Activated naive CD4-positive, alpha-beta T cell (primary cell): ENCODE measurements at places on chromosomes 2 and 18.

DNA sequence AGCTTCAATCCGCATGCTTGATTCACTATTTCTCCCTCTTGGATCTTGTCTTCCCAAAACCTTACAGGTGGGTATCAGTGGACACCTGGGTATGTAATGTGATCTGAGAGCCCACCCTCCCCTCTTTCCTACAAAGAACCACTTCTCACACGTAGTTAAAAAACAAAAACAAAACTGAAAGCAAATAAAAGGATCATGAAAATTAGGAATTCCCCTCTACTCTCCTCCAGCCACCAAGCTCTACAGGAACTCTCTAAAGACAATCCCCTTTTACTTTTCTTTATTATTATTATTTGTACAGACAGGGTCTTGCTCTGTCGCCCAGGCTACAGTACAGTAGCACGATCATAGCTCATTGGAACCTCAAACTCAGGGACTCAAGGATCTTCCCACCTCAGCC, 40.8 kb upstream of the MYO1B start:
- no peak for DNase-seq

DNA sequence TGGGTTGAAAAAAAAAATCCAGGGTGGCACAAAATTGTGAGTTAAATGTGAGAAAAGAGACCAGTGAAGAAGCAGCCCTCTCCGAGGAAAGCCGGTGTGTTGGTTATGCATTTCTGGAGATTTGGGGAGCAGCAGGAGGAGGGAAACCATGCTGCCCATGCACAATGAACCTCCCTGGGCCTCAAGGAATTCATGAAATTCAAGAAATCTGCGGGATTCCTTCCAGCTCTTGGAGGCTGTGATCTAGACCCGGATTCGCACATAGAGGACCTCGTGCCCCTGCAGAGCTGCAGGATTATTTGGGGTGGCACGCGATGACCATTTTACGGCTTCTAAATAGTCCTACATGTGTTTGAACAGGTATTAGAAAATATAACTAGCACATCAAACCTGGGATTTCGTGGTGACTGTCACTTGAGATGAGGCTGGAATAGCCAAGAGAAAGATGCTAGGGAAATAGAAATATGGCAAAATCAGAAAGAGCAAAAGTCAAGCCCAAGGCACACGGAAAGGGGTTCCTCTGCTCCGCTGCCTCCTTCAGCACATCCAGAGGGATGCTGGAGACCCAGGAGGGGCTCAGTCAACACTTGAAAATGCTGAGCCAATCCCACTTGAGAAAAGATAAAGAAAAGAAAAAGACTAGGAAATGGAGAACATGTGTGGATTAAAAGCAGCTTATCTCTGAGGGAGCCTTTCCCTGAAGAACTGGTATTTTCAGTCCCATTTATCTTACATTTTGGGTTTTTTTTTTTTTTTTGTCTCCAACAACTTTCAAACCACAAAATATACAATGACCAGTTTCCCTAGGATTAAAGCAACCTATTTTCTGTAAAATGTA, 22.0 kb downstream of the KCTD1 start:
- no peak for DNase-seq

DNA sequence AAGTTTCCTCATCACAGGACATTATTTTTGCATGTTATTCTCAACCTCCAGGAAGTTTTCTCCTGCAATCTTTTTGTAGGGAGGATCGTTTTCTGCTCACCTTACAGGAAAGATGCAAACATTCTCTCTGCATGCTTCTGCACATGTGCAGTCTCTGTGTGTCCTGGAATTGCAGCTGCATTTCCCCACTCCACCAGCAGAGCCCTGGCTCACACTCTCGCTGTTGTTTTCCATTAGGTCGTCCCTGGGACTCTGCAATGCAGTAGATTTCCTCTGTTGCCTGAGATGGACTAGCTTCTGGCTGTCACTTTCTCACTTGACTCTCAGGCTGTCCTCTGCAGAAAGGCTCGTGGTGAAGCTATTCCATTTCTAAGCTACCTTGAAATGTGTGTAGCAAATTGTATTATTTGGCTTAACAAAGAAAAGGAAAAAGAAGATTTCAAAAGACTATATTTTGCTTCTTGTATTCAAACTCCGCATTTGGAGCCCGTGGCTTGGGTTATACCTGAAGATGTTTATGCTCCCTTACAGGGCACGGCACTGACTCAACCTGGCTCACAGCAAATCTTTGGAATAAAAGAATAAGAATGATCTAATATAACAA, 346.7 kb downstream of the RAD51AP2 start:
- DNase-seq = no peak

DNA sequence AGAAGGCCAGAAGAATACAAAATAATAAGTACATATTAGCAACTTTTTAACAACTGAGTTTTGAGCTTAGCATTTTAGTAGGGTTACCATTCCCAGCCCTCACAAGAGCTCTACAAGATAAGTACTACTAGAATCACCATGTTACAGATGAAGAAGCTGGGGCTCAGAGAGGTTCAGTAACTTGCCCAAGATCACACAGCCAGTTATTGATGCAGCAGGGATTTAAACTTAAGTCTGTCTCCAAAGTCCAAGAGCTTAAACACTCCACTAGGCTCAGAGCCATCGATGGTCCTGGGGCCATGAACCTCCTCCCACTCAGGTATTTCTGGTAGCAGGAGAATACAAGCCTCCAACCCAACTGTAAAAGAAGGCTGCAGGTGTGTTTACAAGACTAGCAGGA, 30.8 kb downstream of the TNS1 start:
- no peak for DNase-seq

DNA sequence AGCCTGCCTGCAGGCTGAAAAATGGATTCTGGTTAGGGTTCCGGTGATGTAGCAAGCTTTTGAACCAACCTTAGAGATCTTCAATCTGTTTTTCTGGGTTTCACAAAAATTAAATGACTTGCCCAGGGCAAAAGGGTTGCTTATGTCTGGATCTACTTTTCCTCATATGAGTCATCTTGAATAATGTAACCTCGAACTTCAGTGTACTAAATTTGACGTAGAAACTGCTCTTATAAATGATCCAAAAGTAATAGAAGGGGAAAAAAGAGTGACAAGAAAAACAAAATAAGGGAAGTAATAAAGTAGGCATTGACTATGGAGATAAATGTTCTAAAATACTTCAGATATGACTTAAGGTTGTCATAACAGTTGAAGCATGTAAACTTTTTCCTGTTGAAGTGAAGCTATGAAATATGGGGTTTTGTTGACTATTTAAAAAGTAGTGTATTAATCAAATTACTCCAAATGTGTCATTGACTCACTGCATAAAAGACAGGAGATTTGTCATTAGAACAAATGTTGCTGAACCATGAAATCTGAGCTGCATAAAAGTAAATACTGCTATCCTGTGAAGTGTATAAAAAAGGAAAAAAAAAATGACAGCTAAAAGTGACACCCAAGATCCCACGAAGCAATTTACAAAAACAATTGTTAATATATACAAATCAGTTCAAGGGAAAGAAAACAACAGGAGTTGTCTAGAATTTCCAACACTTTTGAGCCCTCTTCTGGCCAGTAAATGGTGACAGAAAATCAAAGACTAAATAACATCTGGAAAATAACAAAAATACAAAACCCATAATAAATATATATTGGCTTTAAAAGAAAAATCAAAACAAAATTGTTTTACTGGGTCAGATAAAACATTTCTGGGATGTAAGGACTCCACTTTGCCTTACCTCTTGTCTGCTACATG, 103.6 kb upstream of the SERPINE2 start:
- DNase-seq = no peak

DNA sequence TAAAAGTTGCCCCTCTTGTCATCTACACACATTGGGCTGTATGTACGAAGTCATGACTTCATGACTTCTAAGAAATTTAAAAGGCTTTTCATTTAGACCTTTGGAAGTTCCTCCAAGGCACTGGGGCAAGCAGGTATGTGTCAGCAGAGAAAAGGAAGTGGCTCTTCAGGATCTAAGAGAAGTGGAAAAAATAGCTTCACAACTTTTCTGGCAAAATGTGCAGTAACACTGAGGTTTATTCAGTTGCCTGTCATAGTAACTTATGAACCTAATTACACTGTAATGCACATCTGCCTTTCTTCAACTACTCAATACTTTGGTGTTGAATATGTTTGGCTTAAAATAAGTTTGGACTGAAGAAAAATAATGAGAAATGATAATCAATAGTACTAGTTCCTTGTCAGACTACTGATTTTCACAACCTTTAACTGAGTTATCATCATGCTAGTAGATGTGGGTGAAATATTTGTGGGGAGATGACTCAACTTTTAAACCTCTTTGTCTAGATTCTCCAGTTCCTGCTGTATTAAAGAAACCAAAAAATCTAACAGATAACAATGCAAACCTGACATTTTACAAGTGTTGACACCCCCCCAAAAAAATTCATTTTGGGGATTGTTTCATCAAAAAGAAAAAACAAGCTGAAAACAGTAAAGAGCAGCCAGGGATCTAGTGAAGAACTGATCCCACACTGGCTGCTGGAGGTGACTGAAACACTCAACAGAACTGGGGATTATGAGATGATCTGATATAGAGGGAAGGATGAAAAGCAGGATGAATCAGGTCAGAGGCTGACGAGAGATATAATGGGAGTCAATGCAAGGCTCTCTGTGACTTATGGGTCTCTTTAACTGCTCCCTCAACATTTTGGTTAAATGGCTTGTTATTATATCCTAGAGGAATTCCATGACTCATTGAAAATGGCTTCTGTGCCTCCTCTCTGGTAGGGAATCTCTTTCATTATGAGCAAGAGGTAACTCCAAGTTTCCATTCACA, 84.6 kb downstream of the COLEC12 start:
- no peak for DNase-seq

DNA sequence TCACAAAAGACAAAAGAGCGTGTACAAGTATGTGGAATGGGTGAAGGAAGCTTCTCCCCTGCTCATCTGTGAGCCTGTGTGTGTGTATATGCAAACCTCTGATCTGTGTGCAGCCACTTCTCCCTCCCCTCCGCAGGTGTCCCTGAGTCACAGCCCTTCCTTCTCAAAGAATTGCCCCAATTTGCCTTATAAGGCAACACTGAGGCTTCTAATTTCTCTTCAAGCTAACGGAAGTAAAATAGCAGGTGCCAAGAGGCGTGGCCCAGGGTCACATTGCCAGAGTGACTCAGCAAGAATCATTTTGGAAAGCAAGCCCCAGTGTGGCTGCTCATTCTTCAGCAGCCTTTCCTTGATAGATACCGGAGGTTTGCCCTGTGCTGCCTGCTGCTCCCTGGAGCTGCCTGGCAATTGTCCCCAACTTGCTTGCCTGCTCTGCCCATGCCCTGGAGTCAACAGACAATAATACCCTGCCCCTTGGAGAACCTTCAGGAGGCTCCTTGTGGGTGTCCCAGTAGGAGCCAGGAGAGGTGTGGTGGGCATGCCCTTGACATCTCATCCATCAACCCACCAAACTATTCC, 37.3 kb upstream of the BMP10 start:
- DNase-seq = peak; percentile 8

DNA sequence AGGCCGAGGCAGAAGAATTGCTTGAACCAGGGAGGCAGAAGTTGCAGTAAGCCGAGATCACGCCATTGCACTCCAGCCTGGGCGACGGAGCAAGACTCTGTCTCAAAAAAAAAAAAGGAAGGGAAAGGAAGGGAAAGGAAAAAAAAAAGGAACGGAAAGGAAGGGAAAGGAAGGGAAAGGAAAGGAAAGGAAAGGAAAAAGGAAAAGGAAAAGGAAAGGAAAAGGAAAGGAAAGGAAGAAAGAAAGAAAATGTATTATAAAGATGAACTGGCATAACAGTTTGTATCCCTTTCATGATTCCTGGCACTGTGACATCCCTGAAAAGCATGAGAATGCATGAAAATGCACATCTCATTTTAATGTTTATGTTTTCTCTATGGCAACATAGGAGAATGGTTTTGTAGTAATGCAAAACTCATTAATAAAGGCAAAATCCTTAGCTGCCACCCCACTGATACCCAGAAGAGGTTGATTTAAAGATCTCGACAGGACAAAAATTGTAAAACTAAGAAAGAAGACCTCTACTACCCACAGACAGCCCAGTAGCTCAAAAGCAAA, 11.5 kb upstream of the MREG start:
- DNase-seq = no peak

DNA sequence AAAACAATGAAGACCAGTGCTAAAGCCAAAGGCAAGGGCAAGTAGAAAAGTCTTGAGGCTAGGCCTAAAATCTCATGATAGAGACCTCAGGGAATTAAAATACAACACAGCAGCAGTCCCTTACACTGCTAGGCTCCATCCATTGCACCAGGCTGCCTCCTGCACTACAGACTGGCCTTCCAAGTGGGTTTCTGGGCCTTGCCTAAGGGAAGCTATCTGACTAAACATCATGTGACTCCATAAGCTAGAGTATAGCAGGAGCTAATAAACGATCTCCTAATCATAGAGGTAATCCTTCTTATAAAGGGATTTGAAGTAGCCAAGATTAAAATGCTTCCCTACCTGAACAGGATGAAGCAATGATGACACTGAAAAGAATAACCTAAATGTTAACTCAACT, 77.6 kb upstream of the NFU1 start:
- DNase-seq = no peak

DNA sequence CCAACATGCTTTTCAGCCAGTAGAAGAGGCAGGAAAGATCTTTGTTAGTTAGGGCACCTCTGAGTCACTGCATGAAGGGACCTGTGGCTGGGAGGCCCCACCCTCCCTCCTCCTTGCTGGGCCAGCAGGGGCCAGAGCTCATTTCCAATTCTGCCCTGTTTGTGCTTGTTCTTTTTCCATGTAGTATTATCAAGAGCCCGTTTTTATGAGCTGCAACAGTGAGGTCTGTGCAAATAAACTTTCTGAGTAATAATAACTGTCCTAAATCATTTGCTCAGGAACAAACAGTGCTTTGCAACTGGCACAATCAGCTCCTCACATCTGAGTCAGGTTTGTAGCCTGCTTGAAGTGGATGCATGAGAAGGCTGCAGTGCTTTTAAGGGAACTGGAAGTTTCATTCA, 128.0 kb downstream of the ARL4C start:
- no peak for DNase-seq

DNA sequence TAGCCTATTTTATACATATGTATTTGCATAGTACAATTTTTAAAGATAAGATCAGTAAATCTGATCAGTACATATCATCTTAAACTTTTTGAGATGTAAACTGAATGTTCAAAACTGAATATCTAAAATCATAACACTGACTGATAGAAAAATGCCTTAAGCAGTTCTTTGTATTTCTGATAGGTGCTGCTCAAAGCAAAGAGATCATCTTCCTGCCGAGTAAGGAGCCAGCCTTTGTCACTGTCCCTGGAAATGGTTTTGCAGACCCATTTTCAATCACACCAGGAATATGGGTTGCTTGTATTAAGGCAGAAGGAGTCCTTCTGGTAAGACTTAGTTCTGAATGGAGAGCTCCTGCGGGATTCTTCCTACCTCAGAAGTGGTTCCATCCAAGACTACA, 135.0 kb downstream of the LAMA3 start:
- DNase-seq = no peak

DNA sequence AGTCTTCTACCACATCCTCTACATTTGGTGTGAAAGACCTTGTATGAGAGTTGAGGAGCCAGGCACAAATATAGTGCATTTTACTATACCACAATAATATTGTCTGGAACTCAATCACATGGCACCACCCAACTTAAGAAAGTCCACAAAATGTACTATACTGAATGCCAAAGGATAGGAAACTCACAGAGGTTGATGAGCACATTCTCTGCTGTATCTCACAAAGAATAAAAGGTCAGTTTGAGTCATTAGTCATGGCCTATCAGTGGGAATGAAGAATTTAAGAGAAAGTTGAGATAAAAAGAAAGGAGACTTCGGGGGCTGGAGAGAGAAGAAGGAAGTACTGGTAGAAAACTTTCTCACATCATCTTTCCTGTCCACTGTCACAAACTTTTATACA, 134.3 kb downstream of the RDH14 start:
- no peak for DNase-seq
